ENCODE measurements at places on chromosomes 6 and 20.

DNA sequence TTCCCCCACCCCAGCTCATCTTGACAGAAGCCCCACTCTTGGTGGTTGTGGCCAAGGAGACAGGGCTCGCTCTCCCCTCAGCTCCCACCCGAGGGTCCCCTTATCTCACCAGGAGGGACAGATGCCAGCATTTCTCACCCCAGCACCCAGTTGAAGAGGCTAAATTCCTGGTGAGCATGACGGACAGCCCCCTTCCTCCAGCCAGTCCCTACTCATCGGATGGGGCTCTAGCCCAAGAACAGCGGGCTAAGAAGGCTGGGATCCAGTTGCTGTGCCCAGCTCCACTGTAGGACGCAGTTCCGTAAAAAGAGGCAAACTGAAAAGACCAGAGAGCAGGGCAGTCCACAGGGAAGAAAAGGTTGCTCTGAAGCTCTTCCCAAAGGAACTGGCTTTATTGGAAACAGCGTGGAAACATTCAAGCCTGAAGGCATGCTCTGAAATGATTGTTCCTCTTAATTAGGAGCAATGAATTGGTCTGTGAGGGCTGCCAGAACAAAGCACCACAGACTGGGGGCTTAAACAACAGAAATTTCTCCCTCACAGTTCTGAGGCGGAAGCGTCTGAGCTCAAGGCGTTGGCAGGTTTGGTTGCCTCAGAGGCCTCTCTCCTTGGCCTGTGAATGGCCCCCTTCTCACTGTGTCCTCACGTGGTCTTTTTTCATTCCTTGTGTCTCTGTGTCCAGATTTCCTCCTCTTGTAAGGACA, 17.9 kb upstream of the KIF25 start:
- DNase-seq = no peak

- peak; percentile 71 for DNase-seq
These were observed 197.6 kb upstream of the SASH1 start for GRCh38 chr6:148144917-148145521.

- no peak for DNase-seq
These were observed 18.1 kb downstream of the PTPRA start for GRCh38 chr20:2891343-2891742.

- no peak for DNase-seq
These were observed 506.3 kb upstream of the IMPG1 start for GRCh38 chr6:76578746-76579145.

GRCh38 chr6:44057931-44058616, 69.2 kb downstream of the MRPL14 start:
- DNase-seq = peak; percentile 56

DNA sequence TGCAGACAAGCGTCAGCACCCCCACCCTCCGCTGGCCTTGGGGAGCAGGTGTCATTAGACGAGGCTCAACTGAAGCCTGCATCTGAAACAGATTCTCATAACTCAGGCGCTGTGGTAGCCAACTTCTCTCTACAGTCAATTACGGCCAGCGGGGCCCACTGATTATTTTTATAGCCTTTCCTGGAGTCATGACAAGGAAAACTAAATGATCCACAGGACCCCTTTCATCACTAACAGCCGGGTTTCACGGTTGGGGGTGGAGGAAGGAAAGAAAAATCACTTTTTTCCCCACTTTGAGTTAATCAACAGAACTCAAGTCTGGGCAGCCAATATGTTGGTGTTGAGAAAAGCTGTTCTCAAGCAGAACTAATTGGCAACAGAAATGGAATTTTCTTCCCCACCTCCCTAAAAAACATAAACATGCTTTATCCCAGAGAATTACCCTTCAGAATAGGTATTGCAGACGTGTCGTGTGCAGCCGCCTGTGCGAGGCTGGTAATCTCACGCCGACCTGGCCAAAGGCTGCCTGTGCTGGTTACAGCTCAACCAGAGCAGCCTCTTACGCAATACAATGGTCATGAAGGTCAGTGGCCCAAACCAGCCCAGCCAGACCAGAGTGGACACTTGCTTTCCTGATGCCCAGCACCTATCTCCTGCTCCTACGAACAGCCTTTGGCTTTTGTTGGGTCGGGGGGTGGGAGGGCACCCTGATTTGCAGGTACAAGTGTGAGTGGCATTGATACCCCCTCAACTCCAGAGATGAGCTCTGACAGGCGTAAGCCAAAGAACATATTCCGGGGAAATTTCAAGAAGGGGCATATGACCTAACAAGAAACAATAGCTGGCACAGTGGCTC, 11.0 kb downstream of the RIPOR3 start:
- peak; percentile 83 for DNase-seq

DNA sequence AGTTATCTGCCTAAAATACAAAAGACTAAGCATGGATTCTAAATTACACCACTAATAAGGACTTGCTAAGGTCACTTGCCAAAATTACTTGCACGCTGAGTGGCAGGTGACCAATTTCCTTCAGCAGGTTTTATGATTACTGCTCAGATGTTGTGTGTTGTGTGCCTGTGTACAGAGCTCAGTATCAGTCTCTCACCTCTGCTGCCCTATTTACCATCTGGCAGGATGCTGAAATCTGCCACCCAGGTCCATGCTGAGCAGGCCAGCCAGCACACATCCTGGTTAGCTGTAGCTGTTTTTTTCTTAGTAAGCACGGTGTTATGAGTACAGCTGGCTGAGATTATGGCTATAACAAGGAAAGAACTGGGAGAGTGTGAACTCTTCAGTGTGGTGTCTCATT, 34.0 kb downstream of the ELOVL4 start:
- no peak for DNase-seq

DNA sequence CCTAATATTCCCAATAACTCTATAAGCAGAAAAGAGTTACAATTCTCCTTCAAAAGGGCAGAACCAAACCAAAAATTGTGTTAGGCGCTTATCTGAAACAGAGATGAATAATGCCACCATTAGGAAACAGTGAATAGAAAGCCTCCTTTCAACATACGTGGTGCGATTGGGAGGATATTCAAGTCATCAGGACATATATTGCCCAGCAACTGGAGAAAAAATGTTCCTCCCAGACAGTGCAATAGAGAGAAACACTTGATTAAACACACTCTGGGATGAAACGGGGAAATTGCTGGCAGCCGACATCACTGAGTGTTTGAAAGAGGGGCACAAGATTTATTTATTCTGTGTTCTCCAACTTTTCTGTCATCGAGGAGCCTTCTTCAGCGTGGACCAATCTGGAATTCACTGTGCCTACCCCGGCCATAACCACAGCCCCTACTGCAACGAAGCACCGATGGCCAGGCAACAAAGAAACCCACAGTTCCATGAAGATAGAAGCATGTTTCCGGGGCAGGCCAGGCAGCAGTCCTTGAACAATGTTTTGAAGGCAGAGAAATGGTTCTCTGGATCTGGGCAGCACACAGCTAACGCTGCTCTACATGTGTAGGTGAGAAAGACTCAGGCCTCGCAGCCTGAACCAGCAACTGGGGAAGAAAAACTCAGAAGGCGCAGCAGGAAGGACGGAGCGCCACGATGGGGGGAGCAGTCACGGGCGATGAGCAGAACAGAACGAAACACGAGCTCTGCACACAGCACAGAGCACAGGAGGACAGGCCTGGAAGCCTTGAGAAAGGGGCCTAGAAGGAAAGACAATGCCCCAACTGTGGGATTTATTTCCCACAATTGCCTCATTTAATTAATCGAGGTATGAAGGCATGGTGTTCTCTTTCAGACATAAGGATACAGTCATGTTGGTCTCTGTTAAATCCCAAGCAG, 234.2 kb upstream of the FOXQ1 start:
- DNase-seq = no peak

GRCh38 chr20:18724788-18725464, 88.7 kb upstream of the SCP2D1 start:
- DNase-seq = no peak

GRCh38 chr6:22883061-22883717, 313.8 kb downstream of the HDGFL1 start:
- no peak for DNase-seq

DNA sequence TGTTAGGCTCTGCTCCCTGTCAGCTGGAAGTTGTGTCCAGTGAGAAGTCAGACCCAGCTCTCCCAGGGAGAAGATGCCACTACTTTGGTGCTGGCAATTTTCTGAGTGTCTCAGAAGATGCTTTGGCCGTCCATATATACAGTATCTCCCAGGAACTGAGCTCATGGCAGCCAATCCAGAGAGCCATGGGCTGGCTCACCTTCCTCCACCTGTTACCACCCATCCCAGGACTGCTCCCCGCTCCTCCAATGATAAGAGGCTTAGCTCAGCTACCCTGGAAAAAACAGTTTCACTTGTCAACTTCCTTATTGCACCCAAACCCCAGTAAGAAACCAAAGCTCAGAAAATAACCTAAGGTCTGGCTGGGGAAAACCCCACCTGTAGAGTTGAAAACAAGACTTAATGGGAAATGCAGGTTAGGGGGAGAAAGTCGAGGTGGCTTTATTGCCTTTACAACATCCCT, at the start of gene BNIP5:
BNIP5 (minus strand) TSS at position 110 of the 463 bp plus-strand sequence. CDS start 6,198 bp downstream, outside the sequence.
- no peak for DNase-seq

GRCh38 chr20:25984933-25985332, 288.3 kb upstream of the ZNF337 start:
- peak; percentile 83 for DNase-seq

GRCh38 chr6:14063756-14064155, 53.8 kb upstream of the CD83 start:
- DNase-seq = no peak

DNA sequence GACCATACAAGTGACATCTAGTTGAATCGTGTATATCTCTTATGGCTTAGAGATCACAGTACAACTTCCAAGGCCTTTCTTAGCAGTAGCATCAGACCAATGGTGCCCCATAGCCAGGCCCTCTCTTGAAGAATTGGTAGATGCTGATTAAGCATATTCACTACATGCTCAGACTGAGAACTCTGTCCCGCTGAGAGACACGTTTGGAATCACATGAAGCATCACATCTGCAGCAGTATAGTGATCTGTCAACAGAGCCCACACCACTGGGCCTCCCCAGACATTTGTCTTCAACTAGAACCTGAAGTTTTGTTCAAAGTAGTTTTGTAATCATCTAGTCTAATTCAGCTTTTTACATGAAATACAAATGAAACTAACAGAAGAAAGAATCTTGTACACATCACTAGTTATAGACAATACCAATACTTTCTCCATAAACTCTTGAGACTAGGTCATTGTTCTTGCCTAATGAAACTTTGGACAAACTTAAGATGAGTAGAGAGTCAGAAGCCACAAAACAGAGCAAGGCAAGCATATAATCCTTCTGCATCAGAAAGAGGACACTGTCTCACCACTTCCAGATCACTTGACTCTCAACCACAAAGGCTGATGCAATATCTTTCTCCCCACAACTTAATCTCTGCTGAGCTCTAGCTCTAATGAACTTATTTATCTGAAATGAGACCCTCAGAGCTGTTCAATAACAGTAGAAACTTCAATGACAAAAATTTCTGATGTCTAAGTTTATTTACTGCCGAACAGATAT, 182.7 kb downstream of the TBX18 start:
- peak; percentile 85 for DNase-seq

GRCh38 chr6:34515473-34516387, 40.4 kb downstream of the SPDEF start:
- no peak for DNase-seq

DNA sequence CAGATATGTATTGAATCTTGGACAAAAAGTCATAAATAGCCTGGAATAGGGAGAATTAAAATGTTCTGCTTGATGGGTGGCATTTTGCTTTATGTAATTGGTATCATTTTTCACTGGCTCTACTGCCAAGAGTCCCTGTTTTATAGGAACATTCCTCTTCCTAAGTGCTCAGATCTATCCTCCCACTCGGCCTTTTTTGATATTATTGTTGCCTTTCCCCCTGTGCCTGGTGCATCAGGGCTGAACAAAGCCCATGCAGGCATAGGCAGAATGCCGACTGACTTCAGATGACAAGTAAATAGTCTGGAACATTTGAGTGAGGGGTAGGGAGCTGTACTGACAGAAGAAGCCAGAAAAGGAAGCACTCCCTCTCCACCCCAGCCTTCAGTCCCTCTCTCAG, 127.0 kb downstream of the PKHD1 start:
- DNase-seq = no peak

DNA sequence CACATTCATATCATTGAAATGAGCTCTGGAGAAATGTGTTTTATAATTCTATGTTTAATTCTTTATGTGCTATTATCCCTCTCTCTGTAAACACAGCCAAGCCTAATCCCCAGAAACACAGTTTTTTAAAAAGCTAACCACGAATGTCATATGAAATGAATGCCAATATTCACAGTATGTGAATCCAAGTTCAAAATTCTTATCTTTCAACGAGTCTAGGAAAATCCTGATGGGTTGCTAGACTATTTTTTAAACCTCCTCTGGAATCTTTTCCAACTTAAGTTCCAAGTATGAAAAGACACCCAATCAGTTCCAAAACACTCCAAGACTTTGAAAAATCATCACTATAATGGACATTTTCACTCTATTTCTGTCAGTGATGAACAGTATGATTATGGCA, 689.3 kb downstream of the HACE1 start:
- DNase-seq = no peak

GRCh38 chr6:34338811-34339210, 53.7 kb downstream of the NUDT3 start:
- no peak for DNase-seq

GRCh38 chr6:81235512-81235911, 517.0 kb downstream of the TENT5A start:
- DNase-seq = no peak

DNA sequence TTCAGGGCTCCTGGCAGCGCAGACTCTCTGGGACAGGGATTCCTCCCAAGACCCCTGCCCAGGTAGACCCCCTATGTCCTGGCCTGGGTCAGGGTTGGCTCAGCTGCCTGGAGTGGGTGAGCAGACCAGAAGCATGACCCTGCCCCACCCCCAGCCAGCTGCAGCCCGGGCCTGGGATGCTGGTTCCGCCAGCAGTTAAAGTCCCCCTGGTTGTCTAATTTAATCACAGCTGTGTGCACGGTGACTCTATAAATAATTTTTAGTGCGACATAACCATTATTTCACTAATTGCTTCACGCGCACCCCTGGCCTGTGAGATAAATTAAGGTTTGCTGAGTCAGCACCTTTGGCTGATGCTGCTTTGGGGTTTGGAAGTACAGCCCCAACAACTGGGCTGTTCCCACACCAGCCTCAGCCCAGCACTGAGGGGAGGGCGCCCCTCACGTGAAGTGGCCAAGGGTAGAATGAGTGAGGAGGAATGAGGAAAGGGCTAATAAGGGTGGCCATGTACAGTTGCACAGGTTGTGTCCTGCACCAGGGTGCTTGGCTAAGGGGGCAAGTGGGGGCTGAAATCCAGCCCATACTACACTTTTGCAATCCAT, 26.1 kb upstream of the CDH22 start:
- DNase-seq = no peak

- DNase-seq = peak; percentile 4
These were observed 22.6 kb downstream of the UST start for GRCh38 chr6:148769304-148769968.

All from RPMI7951 (cell line).